ENCODE measurements at places on chromosomes 6 and 20. TPM values are rescaled to one million over a fixed set of nuclear protein-coding genes. Genes with fewer than 3 reads are reported as not detected.

Gene FAM83C
- total RNA-seq, result not detected

Gene SHLD1
- 0.65 TPM for total RNA-seq

Gene SALL4
- 0.65 TPM for total RNA-seq

Gene PPP1R16B
- total RNA-seq, result not detected

Gene PTCRA
- not detected for total RNA-seq

Gene SLC25A27
- total RNA-seq, result 1.3 TPM

Gene NEU1
- 62.1 TPM for total RNA-seq

Gene SIGLEC1
- total RNA-seq, result not detected

Gene HAO1
- not detected for total RNA-seq

Gene PTK7
- 132 TPM for total RNA-seq

Gene PACSIN1
- not detected for total RNA-seq

Gene ADGRG6
- total RNA-seq, result 66.2 TPM

Gene OR2B6
- total RNA-seq, result not detected

Gene PPIL1
- 19.0 TPM for total RNA-seq

Gene FHL5
- not detected for total RNA-seq

Gene R3HDML
- total RNA-seq, result not detected

Gene IL20RA
- total RNA-seq, result 1.1 TPM

Gene SPATA25
- total RNA-seq, result 0.16 TPM

Gene ASIP
- total RNA-seq, result not detected

Gene RBPJL
- total RNA-seq, result not detected

Gene MLN
- total RNA-seq, result not detected

Gene CENPB
- 88.3 TPM for total RNA-seq

Gene ZBTB46
- 5.6 TPM for total RNA-seq

Gene MYL9
- 170 TPM for total RNA-seq

Gene NKAIN4
- total RNA-seq, result 213 TPM

Gene PTPRT
- not detected for total RNA-seq

Gene PDE10A
- 13.8 TPM for total RNA-seq

Gene TFAP2A
- total RNA-seq, result 1.3 TPM

Gene ULBP2
- 6.4 TPM for total RNA-seq

Gene LGSN
- total RNA-seq, result not detected
